ENCODE measurements at places on chromosomes 5 and 9.

GRCh38 chr9:13431222-13431536, 151.7 kb upstream of the MPDZ start:
- DNase-seq = no peak

DNA sequence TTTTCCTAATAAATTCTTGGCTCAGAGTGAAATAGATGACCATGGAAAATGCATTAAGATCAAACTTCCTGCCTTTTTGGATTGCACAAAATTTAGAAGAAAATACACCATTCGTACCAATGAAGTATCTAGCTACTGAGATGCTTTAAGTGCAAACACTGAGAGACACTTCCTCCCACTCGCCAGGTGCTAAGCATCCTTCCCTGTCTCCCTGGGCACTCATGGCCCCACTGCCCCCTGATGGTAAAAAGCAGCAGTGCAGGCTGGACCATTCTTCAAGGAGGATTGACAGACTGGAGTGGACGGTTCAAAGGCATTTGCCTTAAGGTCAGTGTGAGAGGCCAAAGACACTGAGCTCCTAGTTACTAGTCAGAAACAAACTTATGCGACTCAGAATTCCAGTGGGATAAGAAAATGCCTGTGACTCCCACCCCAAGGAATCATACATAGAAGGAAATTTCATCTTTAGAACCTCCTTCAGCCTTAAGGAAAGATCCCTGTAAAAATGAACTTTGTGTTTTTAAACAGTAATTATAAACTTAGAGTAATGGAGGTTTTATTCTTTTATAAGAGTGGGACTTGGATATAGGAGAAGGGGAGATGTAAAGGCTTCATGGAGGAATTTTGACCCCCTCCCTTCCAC, 86.0 kb upstream of the SLC30A5 start:
- DNase-seq = peak; percentile 69

GRCh38 chr5:37005946-37006540, 129.5 kb downstream of the NIPBL start:
- peak; percentile 17 for DNase-seq

DNA sequence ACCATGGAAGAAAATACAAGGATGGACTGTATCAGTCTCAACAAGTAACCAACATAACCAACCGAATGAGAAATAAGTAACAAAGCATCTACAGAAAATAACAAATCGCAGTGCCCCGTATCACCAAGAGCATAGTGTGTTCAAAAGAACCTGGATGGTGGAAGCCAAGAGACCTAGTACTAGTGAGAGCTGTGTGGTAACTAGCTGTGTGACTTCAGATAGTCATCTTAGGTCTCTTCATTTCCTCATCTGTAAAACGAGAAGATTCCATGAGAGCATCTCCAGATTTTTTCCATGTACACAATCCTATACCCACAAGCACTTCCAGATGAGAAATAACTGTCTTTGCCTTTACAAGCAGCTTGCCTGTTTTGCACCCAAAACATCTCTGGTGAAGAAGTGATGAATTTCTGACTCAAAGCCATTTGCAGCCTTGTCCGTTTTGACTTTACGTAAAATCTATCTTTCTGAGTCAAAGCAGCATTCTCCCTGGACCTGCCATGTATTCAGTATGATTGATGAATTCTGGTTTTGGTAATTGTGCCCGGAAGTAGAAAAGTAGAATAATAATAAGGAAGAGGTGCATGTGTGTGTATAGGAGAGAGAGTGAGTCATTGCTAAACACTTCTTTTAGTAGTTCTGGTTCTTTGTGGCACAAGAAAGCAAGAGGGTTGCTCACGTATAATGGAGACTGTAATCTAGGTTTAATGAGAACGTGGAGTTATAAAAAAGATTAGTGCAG, 41.0 kb downstream of the AOPEP start:
- DNase-seq = no peak

DNA sequence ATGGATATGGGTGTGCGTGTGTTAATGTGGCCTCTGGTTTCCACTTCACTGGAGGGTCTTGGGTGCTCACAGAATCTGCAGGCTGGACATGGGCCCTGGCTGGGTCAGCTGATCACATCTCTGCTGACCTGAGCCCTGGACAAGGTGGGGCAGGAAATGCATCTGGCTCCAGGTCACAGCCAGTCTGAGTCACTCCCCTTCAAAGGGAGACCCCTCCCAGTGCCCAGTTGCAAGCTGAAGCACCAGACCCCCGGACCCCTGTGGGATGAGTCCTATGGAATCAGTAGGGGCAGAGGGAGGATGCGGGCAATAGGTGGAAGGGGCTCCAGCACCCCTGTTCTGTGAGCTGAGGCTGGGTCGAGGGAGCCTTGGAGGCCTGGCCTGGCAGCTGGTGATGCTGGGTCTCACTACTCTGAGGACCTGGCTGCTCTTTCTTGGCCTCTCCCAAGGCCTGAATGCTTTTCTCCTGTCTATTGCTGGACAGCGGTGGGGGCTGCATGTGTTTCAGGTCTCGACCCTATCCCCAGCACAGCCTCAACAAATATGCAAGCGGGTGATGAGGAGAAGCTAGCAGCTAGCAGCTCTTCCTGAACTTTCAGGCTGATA, 54.5 kb downstream of the PHF2 start:
- no peak for DNase-seq

GRCh38 chr5:94691949-94692348, 73.5 kb downstream of the SLF1 start:
- DNase-seq = peak; percentile 50

GRCh38 chr9:75864266-75864665, 26.2 kb upstream of the PCSK5 start:
- DNase-seq = no peak

DNA sequence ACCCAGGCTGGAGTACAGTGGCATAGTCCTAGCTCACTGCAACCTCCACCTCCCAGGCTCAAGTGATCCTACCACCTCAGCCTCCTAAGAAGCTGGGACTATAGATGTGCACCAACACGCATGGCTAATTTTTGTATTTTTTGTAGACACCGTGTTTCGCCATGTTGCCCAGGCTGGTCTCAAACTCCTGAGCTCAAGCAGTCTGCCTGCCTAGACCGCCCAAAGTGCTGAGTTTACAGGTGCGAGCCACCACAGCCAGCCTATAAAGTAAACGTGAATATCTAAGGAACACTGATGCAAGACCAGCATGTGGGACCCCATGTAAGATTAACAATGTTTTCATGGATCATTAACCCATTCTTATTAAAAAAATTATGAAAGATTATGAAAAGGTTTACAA, 15.9 kb downstream of the ANXA2R start:
- DNase-seq = no peak
